ENCODE measurements at places on chromosomes 2 and 18.
A peak's percentile ranks its signal among the peaks of the same experiment; 100 is the strongest.

DNA sequence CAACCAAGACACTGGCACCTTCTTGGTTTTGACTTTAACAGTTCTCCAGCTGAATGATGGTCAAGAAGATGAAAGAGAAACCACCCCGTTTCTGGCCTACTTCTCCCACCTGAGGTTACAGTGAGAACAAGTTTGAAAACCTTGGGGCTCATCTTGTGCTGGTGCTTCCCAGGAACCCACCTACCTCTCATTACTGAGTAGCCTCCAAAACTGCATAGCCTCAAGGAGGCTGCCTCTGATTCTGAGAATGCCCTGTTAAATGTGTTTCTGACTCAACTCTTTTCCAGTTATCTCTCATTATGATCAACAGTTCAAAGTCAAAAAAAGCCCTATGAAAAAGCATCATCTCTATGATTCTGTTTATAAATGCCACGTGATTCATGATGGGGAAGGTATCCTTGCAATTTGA, 121.9 kb downstream of the CACNB4 start:
- peak; percentile 22 for DNase-seq

GRCh38 chr18:26181343-26181826, 44.9 kb upstream of the TAF4B start:
- no peak for DNase-seq

DNA sequence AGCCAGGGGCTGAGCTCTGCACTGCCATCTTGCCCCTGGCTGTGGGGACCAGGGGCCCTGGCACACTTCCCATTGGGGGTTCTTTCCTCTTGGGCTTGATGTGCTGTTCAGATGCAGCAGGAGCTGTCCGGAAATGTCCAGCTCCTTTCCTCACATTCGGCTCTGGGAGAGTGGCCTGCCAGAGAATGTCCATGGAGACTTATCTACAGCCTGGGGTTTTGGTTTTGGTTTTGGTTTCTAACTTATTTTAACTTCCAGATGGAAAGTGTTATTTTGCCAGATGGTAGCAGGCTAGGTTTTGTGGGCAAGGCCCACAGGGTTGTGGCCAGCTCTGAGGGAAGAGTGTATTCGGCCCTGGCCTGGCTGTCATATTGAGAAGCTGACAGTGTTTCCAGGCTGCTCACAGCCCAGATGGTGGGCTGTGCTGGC, 177.3 kb downstream of the ANKRD30B start:
- no peak for DNase-seq

GRCh38 chr18:45920367-45920766, 46.8 kb downstream of the EPG5 start:
- no peak for DNase-seq

DNA sequence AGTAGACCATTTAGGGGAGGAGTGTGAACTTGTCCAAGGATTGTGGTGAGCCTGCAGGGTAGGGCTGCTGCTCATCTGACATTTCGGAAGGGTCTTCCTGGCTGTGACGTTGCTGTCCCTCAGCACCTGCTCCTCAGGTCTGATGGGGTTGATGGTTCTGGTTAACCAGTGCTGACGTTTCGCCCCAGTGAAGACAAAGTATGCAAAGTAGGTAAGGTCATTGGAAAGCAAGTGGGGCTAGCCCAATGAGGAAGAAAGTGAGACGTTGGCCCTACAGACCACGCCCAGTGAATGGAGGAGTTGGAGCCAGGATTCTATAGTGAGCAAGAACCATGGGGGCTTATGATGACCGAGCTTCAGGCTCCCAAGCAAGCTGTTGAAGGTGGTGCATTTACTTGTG, 33.4 kb upstream of the ZNF396 start:
- no peak for DNase-seq

DNA sequence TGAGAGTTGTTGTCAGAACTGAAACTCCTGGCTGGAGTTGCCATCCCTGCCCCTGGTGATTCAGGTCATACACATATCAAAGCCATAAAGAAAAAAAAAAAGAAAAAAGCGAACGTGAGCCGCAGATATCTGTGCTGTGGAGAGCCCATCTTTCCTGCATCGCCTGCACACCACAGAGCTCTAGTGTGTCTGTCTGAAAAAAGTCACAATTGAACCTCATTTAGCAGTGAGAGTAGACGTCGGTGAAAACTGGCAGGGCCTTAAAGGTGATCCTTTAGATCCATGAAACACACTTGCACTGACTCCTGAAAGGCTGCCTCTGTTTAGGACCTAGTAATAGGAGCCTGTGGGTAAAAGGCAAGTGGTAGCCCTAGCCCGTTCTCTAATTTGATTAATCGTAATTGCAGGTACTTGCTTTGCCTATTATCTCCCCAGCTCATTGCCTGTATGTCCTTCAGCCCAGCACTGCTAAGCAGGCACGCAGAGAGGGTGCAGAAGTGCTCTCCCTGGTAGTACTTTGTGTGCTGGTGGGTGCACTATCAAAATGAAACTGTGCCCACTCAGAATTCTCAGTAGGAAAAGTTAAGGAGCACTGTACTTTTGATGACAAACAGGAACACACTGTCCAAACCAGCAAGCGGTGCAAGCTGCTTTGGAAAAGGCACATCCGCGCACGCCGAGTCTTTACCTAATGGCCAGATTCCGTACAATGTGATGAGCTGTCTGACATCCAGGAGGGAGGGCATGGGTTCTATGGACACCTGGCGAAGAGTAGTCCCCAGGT, 103.5 kb upstream of the ASB18 start:
- no peak for DNase-seq

GRCh38 chr18:8455661-8456614, 153.3 kb upstream of the RAB12 start:
- no peak for DNase-seq

DNA sequence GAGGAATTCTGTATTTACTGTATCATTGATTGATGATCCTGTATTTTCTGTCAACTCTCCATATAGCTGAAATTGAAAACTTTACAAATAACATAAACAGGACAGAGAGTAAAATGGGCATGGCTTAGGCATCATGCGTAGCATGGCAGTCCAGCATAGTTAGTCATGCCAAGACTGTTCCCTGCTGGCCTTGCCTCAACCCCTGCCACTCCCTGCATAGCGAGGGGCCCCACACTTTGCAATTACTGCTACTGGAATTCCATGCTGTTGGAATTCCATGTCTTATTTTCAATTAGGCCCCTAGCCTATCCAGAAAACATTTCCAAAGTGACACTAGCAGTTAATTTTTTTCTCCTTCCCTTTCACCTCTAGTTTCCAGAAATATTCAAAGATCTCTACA, 15.1 kb upstream of the SOX11 start:
- no peak for DNase-seq

GRCh38 chr18:31683968-31684278, 458 bp downstream of the B4GALT6 start:
- DNase-seq, result no peak

DNA sequence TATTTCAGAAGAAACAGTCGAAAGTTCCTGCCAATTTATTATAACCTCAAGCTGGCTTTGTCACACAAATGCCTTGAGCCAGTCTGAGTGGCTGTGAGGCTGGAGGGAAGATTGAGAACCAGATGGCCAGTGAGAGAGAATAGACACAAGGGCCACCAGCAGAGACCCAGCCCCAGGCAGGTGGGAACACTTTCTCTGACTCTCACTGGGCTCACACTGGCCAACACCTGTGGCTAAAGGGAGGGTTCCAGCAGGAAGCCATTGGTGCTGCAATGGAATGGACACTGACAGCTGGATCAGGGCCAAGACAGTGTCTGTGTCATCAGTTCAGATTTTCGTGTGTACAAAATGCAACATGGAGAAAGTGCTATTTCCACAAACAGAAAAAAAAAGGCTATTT, 29.9 kb downstream of the LOXHD1 start:
- no peak for DNase-seq

DNA sequence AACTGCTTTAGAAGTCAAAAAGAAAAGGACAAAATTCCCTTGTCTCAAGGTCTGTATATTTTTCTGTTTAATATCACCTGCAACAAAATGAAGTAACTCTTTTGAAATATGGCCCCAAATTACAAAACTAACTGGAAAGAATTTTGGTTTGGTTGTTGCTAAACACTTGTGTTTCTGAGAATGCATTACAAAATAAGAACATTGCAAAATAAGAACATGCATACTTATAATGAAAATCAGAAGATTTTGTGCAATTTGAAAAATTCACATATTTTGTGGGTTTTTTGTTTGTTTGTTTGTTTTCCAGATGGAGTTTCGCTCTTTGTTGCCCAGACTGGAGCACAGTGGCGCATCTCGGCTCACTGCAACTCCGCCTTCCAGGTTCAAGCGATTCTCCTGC, 21.8 kb downstream of the NDUFB3 start:
- DNase-seq, result no peak

DNA sequence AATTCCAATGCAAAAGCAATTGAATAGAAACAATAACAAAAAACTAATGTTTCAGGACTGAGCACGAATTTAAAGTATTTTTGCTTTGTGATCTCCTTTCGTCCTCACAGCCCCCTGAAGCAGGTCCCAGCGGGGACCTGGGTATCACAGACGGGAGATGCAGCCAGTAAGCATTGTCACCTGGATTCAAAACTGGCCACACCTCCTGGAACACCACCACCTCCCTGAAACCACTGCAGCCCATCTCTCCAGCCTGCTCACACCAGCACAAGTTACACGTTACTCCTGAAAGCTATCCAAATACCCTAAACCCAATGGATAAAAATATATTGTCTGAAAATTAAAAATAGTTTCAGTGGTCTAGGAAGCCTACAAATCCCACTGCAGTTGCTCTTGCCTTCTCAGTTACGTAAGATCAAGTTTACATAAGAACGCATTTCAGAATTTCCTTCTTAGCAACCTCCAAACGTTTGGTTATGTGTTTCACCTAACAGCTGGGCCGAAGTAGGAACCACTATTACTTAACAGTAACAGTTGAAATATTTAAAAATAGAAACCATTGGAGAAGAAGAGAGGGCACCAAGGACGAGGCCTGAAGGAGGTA, 178.0 kb downstream of the HDAC4 start:
- no peak for DNase-seq

DNA sequence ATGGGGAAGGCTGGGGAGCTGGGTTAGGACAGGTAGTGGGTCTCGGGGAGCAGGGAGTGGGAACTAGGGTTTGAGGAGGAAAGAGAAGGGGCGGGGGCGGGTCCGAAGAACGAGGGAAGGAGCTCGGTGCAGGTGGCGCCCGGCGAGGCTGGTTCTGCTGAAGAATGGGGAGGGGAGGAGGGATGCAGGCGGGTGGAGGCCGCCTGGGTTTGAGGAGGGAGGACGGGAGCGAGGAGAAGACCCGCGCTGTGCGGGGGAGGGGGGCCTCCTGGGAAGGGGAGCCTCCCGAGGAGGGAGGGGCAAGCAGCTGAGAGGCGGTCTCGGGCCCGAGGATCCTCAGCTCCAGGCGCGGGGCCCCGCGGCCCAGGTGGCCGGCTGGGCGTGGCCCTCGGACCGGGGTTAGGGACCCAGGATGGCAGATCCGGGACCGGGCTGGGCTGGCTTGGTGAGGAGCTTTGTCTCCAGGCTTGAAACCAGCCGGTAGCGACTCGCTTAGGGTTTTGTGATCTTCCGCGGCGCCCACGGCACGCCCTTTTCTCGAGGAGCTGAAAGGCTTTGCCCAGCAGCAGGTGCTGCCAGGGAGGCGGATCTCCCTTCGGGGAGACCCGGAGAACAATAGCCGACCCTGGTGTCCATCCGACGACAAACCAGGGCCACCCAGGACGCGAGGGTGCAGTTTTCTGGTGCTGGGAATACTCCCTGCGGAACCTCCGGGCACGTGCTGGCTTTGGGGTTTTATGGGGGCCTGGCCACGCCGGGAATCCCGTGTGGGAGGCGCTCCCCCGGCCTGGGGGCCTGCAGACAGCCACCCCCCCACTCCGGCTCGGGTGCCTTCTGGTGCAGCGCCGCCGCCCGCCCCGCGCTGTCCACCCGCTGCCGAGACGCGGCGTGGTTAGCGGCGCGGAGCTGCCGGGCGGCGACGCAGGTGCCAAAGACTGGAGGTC, 1.4 kb downstream of the DPYSL5 start:
- DNase-seq, result no peak

- DNase-seq, result no peak
Measured at GRCh38 chr2:142142595-142142994, 11.8 kb upstream of the LRP1B start.

DNA sequence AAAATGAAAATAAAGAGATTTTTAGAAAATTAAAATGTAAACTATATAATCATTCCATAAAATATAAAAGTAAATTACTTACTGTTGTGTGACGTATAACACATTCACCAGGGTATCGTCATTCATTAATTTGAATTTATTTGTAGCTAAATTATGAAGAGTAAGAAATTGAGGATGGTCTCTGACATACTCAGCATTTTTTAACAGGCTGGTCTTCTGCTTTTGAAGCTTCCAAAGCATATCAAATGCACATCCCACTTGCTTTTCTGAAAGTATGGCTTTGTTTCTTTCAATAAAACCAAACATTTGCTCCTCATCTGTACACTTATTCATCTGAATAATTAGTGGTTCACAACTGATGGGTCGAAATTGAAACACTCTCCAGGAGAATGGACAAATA, 2.1 kb downstream of the FASTKD1 start:
- DNase-seq, result no peak

DNA sequence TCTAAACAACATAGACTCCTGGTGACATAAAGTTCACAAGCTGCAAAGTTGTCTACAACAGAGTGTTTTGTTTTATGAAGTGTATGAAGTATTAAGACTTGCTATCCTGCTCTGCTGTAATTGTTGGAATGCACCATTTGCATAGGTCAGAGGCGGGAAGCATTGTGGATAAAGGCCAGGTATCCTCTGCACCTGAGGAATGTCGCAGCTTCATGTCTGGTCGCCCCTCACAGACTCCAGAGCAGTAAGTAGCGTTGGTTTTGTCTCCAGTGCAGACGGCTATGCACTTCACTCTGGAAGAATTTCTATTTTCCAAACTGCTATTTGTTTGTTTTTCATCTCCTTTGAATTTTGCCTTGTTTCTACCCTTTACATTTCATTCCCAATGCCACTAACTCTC, 63.1 kb downstream of the UNC80 start:
- DNase-seq, result no peak

- DNase-seq, result no peak
Measured at GRCh38 chr2:207090389-207090788, 75.4 kb downstream of the KLF7 start.

- no peak for DNase-seq
Measured at GRCh38 chr2:27134781-27135477, 493 bp upstream of the PREB start.

- no peak for DNase-seq
Measured at GRCh38 chr2:196316050-196316430, 144.7 kb upstream of the STK17B start.

- no peak for DNase-seq
Measured at GRCh38 chr2:111186121-111186715, 65.5 kb downstream of the BCL2L11 start.

- no peak for DNase-seq
Measured at GRCh38 chr2:163990541-163990940, 254.7 kb upstream of the FIGN start.

All from GM18507 (cell line).